ENCODE measurements at places on chromosomes 3 and 15.

GRCh38 chr3:150443331-150443741, 35.2 kb downstream of the TSC22D2 start:
- no peak for DNase-seq

- no peak for DNase-seq
These were observed 15.6 kb downstream of the GADL1 start for GRCh38 chr3:30878862-30879261.

GRCh38 chr15:43132830-43133429, 456 bp upstream of the TMEM62 start:
- DNase-seq: no peak

DNA sequence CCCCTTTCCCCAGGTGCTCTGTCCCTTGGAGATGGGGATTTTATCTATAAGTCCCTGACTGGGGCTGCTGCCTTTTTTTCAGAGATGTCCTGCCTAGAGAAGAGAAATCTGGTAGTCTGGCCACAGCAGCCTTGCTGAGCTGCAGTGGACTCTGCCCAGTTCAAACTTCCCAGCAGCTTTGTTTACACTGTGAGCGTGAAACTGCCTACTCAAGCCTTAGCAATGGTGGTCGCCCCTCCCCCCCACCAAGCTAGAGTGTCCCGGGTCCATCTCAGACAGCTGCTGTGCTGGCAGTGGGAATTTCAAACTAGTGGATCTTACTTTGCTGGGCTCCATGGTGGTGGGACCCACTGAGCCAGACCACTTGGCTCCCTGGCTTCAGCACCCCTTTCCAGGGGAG, 38.9 kb downstream of the TMEM266 start:
- DNase-seq: no peak

DNA sequence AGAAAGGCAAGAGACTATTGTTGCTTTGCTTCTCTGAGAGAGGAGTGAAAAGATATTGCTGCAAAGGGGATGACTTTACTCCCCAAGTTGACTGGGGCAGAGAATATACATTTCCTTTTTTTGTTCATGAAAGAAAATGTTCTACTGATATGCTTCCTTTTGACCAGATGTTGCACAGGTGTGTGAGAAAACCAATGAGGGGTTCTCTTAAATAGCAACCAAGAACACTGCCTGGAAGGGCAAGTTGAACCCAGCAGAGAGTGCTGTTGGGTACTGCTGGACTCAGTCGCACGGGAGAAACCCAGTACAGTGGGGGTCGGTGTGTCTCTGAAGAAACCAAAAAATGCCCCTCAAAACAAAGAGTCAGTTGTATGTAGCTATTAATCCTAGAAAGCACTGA, 101.2 kb downstream of the CHST2 start:
- no peak for DNase-seq

DNA sequence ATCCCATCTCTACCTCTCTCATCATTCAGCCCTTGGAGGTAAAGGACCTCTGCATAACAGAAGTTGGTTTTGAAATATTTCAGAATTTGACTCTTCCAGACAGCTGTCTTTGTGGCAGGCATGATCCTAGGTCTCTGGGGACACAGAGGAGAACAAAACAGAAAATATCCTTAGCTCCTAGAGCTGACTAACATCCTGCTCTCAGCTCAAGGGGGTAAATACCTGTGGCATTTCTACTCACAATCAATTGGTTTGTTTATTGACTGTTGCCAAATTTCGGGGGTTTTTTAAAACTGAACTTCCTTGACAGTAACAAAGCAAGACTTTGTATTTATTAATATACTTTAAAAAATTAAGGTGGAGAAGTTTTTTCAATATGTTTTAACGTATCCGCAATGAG, 78.8 kb downstream of the EOMES start:
- DNase-seq: no peak

DNA sequence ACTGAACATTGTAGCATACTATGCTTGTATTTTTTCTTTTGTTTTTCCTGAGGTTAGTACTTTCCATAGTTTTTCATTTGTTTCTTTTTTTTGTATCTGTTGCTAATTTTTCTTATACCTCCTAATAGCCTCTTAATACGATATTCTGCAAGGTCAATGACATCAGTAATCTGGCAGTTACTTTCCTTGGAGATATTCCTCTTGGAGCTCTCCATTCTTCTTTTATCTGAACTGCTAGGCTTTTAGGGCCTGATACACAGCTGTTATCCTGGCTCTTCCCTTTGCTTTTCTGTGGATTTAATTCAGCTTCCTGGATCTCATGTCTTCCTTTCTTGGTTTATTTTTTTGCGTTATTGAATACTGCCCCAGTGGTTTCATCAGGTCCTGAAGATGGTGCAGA, 12.9 kb downstream of the ALPK3 start:
- DNase-seq: no peak

DNA sequence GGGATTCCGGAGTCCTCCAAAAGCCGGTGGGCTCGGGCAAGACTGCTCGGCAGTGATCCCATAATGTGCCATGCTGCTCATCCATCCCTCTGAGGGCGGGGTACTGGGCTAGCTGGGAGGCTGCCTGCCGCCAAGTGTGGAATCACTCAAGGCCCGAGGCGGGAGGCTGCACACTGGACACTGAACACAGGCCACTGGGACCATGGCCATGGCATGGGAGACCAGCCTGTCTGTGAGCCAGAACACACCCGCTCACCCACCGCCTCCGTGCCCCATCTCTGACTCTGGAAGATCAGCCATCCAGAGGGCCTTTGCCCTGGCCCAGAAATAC, 1.4 kb downstream of the C3orf22 start:
- DNase-seq: no peak

DNA sequence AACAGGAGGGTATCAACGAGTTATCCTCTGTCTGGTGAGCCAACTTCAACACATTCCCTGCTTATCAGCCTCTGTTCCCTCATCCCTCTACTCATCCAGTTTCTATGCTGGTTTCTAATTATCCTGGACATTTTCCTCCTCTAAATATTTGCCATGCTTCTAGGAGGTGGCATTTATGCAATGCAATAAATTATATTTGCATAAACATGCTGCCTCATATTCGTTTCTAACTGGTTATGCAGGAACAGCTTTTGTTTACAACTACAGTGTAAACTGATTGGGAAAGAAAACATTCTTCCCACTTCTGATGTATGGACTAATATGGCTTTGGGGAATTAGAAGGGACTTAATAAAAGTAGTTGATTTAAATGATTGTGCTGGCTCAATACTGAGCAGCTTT, 122.3 kb downstream of the TFG start:
- no peak for DNase-seq

DNA sequence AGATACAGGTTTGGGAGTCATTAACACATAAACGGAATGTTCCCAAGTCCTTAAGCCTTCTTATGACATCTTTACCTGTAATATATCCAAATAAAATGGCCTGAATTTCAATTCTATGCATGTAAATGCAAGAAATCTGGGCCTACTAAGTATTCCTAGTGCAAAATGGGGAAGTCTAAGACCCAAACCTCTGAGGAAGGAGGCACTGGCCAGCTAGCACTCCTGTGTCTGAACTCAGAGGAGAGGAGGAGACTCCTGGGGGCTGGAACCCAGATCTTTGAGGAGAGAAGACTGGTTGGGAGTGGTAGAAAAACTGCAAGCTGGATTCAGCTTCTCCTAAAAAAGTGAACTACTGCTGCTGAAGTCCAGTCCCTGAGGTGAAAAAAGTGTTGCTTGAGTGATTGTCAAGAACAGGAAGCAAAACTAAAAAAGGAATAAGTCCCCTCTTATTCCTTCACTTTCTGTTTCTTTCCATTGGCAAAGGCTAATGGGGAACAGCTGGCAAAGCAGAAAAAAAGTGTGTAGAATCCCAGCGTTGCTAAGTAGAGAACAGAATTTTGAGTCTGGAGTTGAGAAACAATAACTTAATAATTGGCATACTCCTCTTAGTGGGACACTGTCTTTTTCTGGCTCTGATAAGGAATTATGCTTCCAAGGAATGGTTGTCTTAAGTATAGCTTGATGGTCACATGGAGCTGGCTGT, 54.8 kb upstream of the ATP2C1 start:
- DNase-seq: no peak

DNA sequence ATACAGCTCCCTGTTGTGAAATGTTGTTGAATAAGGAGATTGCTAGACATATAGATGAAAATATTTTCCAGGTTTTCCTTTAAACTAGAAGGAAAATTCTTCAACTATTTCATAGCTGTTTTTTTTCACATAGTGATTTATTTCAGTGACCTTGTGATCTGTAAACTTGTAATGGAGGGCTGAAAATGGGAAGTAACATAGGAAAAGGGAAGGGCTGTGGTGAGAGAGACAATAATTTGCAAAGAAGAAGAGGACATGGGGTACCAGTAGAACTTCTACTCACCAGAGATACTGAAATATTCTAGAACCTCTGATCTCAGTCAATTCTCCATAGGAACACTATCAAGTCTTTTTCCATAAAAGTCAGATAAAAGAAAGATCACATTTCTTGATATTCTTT, 60.4 kb downstream of the PLS1 start:
- no peak for DNase-seq

DNA sequence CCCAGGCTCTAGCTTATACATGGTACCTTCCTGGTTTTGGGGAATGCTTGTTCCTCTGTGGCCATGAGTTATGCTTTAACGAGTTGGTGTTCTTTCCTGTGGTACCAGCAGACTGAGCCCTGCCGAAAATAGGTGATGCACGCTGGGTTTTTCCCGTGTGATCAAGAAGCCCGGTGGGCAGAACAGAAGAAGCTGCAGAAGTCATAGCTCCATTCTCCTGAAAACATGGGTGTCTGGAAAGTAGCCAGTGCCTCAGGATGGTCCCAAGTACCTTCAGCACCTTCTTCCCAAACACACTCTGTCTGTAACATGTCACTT, 25.2 kb downstream of the MAPKBP1 start:
- DNase-seq: no peak

- DNase-seq: no peak
These were observed 120.7 kb downstream of the ADCY5 start for GRCh38 chr3:123327956-123328850.

DNA sequence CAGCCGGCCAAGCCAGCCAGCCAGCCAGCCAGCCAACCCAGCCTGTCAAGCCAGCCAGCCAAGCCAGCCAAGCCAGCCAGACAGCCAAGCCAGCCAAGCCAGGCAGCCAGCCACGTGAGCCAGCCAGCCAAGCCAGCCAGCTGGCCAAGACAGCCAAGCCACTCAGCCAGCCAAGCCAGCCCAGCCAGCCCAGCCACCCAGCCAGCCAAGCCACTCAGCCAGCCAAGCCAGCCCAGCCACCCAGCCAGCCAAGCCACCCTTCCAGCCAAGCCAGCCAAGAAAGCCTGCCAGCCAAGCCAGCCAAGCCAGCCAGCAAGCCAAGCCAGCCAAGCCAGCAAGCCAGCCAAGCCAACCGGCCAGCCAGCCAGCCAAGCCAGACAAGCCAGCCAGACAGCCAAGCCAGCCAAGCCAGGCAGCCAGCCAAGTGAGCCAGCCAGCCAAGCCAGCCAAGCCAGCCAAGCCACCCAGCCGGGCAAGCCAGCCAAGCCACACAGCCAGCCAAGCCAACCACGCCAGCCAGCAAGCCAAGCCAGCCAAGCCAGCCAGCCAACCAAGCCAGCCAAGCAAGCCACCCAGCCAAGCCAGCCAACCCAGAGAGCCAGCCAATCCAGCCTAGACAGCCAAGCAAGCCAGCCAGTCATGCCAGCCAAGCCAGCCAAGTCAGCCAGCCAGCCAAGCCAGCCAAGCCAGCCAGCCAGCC, 199.5 kb downstream of the GOLGA6L6 start:
- DNase-seq: no peak

DNA sequence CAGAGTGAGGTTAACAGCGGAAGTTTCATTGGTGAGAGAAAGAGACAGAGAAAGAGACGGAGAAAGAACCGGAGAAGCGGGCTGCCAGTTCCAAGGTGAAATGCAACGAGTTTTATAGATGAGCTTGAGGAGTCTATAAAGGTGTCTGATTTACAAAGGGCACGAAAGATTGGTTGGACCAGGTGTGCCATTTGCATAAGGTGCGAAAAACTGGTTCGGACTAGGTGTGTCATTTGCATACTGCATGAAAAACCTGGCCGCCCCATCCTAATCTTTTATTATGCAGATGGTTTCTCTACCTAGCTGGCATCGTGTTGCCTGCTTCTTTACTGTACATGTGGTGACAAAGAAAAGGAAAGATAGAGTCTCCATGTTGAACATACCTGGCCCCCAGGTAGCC, 253.8 kb upstream of the IGF1R start:
- DNase-seq: no peak

DNA sequence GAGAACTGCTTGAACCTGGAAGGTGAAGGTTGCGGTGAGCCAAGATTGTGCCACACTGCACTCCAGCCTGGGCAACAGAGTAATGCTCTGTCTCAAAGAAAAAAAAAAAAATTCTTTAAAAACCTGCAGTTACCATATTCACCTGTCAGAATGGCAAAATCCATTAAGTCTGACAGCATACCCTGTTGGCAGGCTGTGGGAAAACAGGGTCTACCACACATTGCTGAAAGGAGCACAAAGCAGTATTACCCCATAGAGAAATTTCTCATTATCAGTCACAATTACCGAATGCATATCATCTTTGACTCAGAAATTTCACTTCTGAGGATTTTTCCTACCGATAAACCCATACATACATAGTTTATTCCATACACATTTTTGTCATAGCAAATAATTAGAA, 264.1 kb upstream of the SLCO3A1 start:
- DNase-seq: no peak

GRCh38 chr3:72628065-72628464, 220.2 kb downstream of the SHQ1 start:
- DNase-seq: no peak

DNA sequence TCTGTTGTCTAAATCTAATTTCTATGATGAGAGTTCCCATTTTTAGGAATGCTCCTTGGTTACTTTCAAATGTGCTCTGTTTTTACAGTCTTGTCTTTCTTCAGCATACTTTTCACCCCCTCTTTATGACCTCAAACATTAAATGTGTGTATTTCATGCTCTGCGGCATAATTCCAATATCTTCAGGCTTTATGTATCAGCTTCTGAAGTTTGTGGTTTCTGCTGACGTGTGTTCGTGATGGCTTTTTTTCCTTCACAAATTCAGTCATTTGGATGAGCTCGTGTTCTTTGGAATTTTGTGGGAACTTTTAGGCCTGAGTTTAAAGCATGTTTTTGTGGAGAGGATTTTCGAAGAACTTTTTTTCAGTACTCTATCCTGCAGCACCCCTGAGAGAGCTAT, 97.7 kb upstream of the CHRNA7 start:
- no peak for DNase-seq

DNA sequence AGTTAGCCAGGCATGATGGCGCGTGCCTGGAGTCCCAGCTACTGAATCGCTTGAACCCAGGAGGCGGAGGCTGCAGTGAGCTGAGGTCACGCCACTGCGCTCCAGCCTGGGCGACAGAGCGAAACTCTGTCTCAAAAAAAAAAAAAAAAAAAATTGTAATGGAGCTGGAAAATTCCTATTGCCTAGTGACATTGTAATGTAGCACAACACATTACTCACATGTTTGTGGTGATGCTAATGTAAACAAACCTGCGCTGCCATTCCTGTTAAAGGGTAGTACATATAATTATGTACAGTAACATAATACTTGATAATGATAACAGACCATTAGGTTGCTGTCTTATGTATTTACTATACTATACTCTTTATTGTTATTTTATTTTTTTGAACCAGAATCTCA, 39.1 kb downstream of the KNL1 start:
- no peak for DNase-seq
